SIG-M5 (cell line): ENCODE measurements at places on chromosomes 3 and 15.

GRCh38 chr3:34837848-34838741 lies 801.2 kb upstream of the ARPP21 start:
- DNase-seq, result no peak

GRCh38 chr3:15321349-15321748 lies 11.0 kb downstream of the SH3BP5 start:
- no peak for DNase-seq

DNA sequence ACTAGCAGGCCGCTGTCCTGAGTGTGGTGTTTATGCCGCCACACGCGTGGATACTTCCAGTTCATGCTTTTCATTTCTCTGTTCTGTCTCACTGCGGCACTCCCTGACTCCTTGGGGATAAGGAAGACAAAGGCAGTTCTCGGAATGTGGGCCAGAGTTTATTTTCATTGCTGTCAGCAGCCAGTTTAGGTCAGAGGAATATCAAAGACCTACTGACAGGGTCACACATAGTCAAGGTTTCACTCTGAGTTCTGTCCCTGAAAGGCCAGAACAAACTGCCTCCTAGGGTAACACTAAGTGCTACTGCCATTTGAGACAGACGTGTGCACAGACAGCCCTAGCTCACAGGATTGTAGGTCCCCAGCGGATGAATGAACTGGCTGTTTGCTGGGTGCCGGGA lies 27.3 kb upstream of the SPTBN5 start:
- no peak for DNase-seq

- no peak for DNase-seq
These were observed 11.3 kb downstream of the LDHAL6B start for GRCh38 chr15:59217876-59218498.

DNA sequence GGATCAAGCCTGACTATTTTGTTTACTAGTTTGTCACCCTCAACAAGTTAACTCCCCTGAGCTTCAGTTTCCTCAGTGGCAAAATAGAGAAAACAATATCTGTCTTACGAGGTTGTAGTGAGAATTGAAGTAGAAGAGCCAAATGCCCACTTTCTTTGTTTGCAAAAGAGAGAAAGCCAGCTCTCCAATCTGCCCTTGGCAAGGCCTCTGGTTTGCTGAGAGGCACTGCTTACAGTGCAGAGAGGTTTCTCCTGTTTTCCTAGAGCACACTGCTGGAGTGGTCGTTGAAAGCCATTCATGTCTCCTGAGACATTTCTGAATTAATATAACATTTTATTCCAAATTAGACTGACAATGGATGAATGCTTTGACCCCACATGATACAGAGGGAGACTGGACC lies 260.5 kb upstream of the IGF1R start:
- no peak for DNase-seq

GRCh38 chr15:28273468-28273867 lies 48.5 kb downstream of the HERC2 start:
- DNase-seq, result no peak

- DNase-seq, result no peak
These were observed 31.6 kb downstream of the DRD3 start for GRCh38 chr3:114147251-114147650.

DNA sequence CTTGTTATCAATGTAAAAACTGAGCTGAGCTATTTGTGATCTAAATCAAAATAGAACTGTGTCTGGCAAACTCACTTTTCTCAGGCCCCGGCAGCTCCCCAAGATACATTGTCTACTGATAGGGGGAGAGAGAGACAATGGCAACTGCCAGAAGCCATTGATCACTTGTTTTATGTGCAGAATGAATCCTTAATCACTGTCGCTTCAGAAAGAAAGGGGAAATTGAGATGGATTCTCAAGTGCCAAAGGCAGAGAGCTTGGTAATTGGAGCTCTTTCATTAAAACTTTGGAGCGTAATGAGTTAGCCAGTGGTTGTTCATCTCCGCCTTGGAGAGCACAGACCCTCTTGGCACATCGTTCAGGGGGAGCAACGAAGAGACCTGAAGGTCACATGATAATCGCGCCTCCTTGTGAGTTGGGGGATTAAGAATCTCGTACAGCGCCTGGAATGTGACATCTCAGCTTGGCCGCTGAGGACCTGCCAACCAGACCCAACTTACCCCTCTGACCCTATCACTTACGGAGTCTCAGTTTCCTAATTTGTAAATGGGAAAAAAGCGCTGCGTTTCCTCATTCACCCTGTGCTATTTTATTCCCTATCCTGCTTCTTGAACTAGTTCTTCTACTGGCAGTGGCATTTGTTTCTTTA lies 252.8 kb downstream of the VPS13C start:
- DNase-seq, result no peak

DNA sequence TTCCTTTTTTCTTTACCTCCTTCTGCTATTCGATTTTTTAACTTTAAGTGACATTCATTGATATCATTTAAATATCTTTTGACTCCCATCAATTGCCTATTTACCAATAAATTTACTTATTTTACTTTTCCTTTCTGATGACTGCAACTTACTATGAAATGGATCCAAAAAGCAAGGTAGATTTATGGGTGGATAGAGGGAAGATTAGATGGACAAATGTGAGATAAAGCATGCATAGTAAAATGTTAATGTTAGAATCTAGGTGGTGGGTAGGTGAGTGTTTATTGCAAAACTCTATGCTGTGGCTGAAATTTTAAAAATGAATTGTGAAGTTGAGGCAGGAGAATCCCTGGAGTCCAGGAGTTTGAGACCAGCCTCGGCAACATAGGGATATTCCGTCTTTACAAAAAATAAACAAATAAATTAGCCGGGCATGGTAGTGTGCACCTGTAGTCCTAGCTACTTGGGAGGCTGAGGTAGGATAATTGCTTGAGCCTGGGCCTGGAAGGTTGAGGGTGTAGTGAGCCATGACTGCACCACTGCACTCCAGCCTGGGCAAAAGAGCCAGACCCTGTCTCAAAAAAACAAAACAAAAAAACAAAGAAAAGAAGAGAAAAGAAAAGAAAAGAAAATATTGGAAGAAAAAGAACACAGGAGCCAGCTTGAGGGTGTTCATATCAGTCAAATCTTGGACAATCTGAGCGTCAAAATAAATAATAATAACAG lies 6.1 kb upstream of the PDCD6IP start:
- no peak for DNase-seq

DNA sequence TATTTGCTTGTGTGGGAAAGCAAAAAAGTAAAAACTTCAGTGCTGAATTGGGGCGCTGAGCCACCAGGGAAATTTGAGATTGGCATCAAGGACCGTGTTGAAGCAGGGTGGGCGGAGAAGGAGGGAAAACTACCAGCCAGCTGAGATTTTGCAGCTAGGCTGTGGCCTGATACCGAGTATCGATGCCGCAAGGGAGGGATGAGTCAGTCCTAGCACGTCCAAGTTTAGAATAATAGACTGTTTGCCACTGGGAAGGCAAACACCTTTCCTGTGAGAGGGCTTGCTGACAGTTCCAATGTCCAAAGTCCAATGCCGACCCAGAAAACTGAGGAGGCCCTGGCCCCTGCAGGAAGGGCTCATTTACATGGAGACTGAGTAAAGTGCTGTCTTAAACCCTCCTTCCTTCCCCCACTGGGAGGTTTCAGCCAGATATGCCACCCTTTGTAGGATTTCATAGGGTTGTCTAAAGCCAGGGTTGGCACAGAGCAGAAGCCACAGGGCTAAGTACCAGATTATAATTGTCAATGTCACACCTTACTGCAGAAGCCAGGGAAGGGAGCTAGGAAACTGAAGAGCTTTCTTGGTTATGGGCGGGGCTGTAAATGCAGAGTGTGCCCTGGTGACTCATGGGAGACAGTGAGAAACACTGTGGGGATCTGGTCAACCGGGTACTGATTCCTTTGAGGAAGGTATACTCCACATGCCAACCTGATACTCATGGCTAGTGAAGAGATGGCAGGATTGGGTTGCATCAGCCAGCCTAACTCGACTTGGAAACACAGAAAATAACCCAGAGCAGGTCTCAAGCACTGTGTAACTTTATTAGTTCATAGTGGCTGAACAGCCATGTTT lies 28.4 kb upstream of the PIK3CB start:
- DNase-seq, result no peak

GRCh38 chr3:143291836-143292447 lies 172.4 kb downstream of the CHST2 start:
- DNase-seq, result no peak

DNA sequence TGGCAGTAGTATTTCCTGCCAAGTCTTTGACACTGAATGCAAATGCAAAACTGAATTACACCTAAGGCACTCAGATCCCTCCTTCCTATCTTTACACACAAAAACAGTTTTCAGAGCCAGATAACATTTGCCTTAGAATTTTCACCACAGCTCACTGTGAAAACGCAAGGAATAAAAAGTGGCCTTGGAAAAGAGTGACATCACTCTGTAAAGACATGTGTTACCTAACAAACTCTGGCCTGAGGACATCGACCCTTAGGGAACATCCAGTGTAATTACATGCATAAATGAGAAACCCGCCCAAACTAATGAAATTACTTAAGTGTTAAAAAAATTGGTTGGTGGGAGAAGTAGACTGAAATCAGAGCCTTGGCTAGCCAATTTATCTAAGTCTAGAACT lies 88.9 kb downstream of the PLOD2 start:
- no peak for DNase-seq

- DNase-seq, result no peak
These were observed 55.3 kb upstream of the VILL start for GRCh38 chr3:37935290-37935668.

DNA sequence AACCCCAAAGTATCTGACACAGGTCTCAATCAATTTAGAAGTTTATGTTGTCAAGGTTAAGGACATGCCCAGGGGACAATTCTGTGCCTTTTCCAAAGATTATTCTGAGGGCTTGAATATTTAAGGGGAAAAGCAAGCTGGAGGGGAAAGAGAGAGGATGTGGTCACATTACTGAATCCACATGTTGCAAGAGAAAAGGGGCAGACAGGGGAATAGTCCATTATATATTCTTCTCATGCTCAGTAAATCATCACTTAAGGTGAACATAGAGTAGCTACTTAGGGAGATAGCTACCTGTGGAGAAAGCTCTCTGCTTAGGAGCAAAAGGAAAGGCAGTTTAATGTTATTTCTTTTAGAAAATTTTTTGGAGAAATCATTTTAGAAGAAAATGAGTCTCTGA lies 751.6 kb downstream of the SI start:
- no peak for DNase-seq

GRCh38 chr3:66490984-66491383 lies 9.8 kb downstream of the LRIG1 start:
- no peak for DNase-seq

DNA sequence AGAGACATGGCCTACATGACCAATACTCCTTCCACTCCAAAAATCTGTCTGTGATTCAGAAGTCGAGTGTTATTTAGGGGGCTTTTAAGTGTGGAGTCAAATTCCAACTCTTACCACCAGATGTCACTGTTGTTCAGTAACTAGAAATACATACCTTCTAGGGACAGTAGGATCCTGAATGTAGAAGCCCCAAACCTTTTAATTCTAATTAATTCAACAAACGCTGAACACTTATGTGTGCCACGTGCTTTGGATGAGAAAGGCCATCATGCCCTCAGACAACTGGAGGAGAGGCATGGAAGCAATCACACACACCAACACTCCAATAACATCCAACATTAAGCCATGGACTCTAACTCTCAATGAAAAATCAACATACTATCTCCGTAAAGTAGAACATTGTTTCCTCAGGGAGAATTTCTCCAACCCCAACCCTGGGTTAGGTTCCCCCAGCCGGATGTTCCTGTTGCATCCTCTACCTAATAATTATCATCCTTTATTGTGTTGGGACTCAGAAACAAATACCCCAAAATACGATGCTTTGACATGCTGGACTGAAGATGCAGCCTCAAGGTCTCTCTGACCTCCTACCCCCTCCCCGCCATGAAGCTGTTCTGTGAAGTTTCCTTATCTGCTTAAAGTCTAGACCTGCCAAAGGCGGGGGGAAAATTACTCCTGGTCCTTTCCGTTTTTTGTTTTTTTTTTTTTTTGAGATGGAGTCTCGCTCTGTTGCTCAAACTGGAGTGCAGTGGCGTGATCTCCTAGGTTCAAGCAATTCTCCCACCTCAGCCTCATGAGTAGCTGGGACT lies 8.0 kb upstream of the CCDC13 start:
- DNase-seq, result no peak
